ENCODE measurements at places on chromosomes 2 and 18. TPM values are rescaled to one million over a fixed set of nuclear protein-coding genes. Genes with fewer than 3 reads are reported as not detected.

- peak; percentile 86 for DNase-seq
These were observed 629 bp downstream of the NRBP1 start for GRCh38 chr2:27428978-27429541.

DNA sequence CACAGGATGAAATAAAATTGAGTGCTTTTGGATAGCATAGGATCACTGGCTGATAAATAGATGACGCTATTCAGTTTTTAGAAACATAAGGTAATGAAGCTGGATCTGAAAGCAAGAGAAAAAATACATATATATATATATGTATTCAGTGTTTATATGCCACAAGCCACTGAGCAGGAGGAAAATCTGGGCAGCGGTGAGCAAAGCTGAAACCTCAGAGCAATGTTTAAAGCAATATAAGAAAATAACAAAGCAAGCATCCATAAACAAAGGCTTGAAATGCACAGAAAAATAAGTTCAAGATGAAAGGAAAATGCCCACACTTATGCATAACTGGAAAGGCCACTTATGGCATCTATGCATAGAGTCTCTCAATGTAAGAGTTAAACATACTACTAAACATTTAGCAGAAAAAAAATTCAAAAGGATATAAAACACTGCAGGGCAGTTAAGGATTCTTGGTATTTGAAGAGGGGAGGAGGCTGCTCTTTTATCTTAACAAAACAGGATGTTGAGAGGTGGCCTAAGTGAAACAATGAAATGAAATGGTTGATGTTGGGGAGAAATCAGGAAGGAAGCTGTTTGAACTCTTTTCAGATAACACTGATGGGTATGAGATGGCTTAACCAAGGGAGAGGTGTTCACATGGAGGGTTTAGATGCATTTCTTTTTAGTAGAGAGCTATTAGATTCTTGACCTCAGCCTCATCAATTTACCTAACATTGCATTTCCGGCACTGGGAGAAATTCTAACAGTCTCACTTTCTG, 129.1 kb downstream of the ARHGAP15 start:
- DNase-seq: no peak

Gene CTAGE1
- not detected for total RNA-seq

Gene MTCL1
- 0.38 TPM for total RNA-seq

Gene CD226
- 73.7 TPM for total RNA-seq

Gene PSMD14
- 69.8 TPM for total RNA-seq

Gene LDLRAD4
- 46.0 TPM for total RNA-seq
